MCF 10A (cell line): ENCODE measurements at places on chromosomes 16 and 17. TPM values are rescaled to one million over a fixed set of nuclear protein-coding genes. Genes with fewer than 3 reads are reported as not detected.
A peak's percentile ranks its signal among the peaks of the same experiment; 100 is the strongest.

TBC1D3C gene
- 3.4 TPM in 1 of 2 replicates, not detected in the other for total RNA-seq

DNA sequence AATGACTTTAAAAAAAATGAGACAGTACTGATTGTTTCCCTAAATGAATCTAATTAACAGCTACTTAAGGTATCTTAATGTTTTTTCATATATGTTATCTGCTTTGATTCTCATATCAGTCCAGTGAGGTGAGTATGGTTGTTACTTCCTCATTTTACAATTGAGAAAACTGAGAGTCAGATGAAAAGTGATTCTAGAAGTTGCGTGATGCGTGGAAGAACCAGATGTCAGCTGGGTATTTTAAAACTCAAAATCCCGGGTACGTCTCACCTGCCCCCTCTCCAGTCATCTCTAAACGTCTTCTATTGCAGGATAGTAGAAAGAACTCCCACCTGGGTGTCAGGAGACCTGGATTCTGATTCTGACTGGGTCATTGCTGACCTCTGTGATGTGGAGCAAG lies 89.2 kb downstream of the MAP2K6 start:
- H3K4me1 ChIP-seq = peaks cover 21% of the 10 kb centered on the region
- no peak overlapping the region for H3K27ac ChIP-seq
- H3K36me3 ChIP-seq = no peaks in the 10 kb centered on the region
- no peaks in the 10 kb centered on the region for H3K27me3 ChIP-seq
- no peak overlapping the region for H3K4me3 ChIP-seq

- peaks cover 38% of the 10 kb centered on the region for H3K36me3 ChIP-seq
- no peaks in the 10 kb centered on the region for H3K4me1 ChIP-seq
- H3K4me3 ChIP-seq = no peak overlapping the region
- no peak overlapping the region for H3K27ac ChIP-seq
- DNase-seq = no peak
- H3K27me3 ChIP-seq = no peaks in the 10 kb centered on the region
These were observed 15.4 kb downstream of the DEXI start for GRCh38 chr16:10926867-10927266.

DNA sequence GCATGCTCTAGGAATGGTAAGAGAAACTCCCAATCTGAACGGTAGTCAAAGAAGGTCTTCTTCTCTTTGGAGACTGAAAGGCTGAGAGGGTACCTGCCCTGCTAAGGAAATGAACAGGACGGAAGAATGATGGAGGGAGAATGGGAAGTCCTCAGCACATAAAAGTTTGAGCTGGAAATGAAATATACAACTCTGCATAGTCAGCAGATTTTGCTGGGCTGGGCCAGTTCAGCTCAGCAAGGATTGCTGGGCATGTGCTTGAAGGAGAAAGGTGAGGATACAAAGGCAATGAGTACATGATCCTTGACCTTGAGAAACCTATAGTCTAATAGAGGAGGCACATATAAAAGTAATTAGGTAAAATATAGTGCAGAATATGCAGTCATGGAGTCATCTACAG lies 669.3 kb downstream of the MAF start:
- H3K4me3 ChIP-seq = no peak overlapping the region
- H3K27ac ChIP-seq = no peak overlapping the region
- H3K36me3 ChIP-seq = no peaks in the 10 kb centered on the region
- H3K27me3 ChIP-seq = no peaks in the 10 kb centered on the region
- H3K4me1 ChIP-seq = no peaks in the 10 kb centered on the region
- DNase-seq = no peak

DNA sequence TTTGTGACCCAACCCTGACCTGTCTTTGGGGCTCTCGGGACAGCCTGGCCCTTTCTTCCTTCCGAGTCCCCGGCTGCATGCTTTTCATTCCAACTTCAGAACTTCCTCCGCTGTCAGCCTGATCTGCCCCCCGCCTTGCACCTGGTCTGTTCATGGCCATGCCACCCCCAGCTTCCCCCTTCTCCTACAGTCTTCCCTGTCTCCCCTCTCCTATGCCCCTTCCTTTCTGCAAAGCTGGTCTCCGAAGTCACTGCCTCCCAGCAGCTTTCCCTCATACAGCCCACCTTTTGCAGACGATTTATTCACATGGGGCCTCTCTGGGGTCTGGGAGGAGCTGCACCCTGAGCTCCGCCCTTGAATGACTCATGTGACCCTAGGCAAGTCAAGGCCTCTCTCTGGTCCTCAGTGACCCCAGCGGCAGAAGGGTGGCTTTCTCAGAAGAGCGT lies 47.1 kb upstream of the SDK2 start:
- no peak overlapping the region for H3K27ac ChIP-seq
- H3K27me3 ChIP-seq = peaks cover 69% of the 10 kb centered on the region
- no peak for DNase-seq
- no peaks in the 10 kb centered on the region for H3K4me1 ChIP-seq
- no peaks in the 10 kb centered on the region for H3K36me3 ChIP-seq

- H3K27ac ChIP-seq = no peak overlapping the region
- H3K4me3 ChIP-seq = no peak overlapping the region
- H3K27me3 ChIP-seq = peaks cover 19% of the 10 kb centered on the region
- DNase-seq = no peak
These were observed 7.3 kb upstream of the KDM8 start for GRCh38 chr16:27195941-27196595.

CSH2 gene
- not detected in 2 replicates for total RNA-seq

GRCh38 chr17:9880582-9880999 lies 24.5 kb downstream of the RCVRN start:
- no peak overlapping the region for H3K27ac ChIP-seq
- peak; percentile 80 for DNase-seq
- H3K27me3 ChIP-seq = no peaks in the 10 kb centered on the region
- peaks cover 4% of the 10 kb centered on the region for H3K4me1 ChIP-seq

- no peak overlapping the region for H3K4me3 ChIP-seq
- no peaks in the 10 kb centered on the region for H3K36me3 ChIP-seq
- H3K4me1 ChIP-seq = no peaks in the 10 kb centered on the region
- H3K27me3 ChIP-seq = no peaks in the 10 kb centered on the region
- no peak overlapping the region for H3K27ac ChIP-seq
- DNase-seq = no peak
These were observed 606.4 kb upstream of the CDH8 start for GRCh38 chr16:62642677-62643076.

ZNF75A gene
- 24.3 and 28.2 TPM in 2 replicates for total RNA-seq

TBC1D3I gene
- total RNA-seq = 0.96 and 1.1 TPM in 2 replicates

DNA sequence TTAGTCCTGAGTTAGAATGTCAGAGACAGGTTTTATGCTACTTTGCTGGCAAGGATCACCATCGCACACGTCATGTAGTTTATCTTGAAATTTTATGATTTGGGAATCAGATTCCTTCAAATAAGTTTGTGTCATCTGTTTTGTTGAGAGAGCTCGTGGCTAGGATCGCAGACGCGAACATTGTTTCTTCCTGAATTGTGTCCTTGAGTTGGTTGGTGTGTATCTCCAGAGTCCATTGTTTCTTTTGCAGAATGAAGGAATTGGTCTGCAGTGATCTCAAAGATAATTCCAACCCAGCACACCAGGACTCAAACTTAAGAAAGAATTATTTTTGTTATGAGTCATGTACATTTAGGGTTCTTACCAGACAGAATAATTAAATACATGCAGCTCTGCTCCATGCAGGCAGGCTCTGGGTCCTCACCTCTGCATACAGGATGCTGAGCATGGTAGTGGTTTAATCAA lies 51.6 kb downstream of the PRKCA start:
- no peak overlapping the region for H3K27ac ChIP-seq
- no peaks in the 10 kb centered on the region for H3K27me3 ChIP-seq
- H3K36me3 ChIP-seq = peaks cover 10% of the 10 kb centered on the region
- H3K4me3 ChIP-seq = no peak overlapping the region

SLC38A8 gene
- total RNA-seq = not detected in 2 replicates

GRCh38 chr17:68497885-68498319 lies 14.3 kb upstream of the PRKAR1A start:
- H3K36me3 ChIP-seq = no peaks in the 10 kb centered on the region
- no peaks in the 10 kb centered on the region for H3K4me1 ChIP-seq
- H3K27me3 ChIP-seq = no peaks in the 10 kb centered on the region

IGF2BP1 gene
- total RNA-seq = 0.02 and 0.27 TPM in 2 replicates

CASKIN1 gene
- total RNA-seq = 0.10 and 0.14 TPM in 2 replicates

ADAD2 gene
- total RNA-seq = not detected in 2 replicates

- no peaks in the 10 kb centered on the region for H3K4me1 ChIP-seq
- no peak for DNase-seq
- H3K4me3 ChIP-seq = no peak overlapping the region
- H3K27me3 ChIP-seq = no peaks in the 10 kb centered on the region
These were observed 52.6 kb upstream of the DNAH9 start for GRCh38 chr17:11545696-11546095.

DNA sequence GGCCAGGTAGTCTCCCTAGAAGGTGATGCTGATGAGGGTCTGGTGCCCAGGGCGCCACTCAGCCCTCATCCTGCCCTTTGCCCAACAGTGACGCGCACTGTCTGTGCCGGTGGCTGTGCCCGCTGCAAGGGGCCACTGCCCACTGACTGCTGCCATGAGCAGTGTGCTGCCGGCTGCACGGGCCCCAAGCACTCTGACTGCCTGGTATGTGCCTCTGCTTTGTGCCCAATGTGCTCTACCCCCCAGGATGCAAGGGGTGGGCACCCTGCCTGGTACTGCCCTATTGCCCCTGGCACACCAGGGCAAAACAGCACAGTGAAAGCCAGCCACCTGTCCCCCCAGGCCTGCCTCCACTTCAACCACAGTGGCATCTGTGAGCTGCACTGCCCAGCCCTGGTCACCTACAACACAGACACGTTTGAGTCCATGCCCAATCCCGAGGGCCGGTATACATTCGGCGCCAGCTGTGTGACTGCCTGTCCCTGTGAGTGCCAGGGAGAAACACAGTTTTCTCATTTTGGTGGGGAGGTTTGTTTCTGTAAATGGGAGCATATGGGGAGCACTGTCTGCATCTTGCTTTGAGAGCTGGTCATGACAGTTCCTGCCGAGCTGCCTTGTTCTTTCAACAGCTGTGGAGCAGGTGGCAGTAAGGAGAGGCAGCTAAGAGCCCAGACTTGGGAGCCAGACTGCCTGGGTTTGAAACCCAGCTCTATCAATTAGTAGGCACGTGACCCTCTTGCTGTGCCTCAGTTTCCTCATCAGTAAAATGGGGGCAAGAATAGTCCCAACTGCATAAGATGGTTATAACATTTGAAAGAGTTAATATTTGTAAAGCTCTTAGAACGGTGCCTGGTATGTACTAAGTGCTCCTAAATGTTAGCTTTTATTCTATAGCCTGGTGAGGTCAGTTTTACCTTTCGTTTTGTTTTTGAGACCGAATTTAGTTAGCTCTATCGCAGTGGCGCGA lies 10.4 kb downstream of the ERBB2 start:
- H3K36me3 ChIP-seq = peaks cover 64% of the 10 kb centered on the region
- no peaks in the 10 kb centered on the region for H3K27me3 ChIP-seq
- H3K4me1 ChIP-seq = peaks cover 5% of the 10 kb centered on the region
- H3K27ac ChIP-seq = no peak overlapping the region

LMF1 gene
- total RNA-seq = 9.9 and 11.2 TPM in 2 replicates

DNA sequence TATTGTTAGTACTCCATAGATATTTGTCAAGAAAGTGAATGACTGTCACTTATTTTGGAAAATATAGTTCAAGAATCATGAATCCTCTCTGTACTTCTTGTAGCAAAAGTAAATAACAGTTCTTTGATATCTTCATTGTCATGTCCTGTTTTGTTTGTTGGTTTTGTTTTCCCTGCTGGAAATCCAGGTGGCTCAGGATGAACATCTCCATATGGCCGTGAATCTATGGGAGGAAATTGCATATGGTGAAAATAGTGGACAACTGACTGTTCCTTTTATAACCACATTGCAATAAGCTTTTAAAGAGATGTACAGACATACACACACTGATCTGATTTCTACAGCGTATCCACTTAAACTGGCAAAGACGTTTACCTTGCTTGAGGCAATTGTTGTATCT lies 637.0 kb upstream of the RBFOX1 start:
- no peak for DNase-seq
- H3K27ac ChIP-seq = no peak overlapping the region
- no peaks in the 10 kb centered on the region for H3K36me3 ChIP-seq

GRCh38 chr16:50812876-50813466 lies 71.1 kb downstream of the CYLD start:
- no peaks in the 10 kb centered on the region for H3K27me3 ChIP-seq
- no peak for DNase-seq
- no peaks in the 10 kb centered on the region for H3K36me3 ChIP-seq
- no peak overlapping the region for H3K4me3 ChIP-seq
- no peak overlapping the region for H3K27ac ChIP-seq
- H3K4me1 ChIP-seq = no peaks in the 10 kb centered on the region

GRCh38 chr17:7988750-7989178 lies 13.7 kb upstream of the GUCY2D start:
- no peak overlapping the region for H3K27ac ChIP-seq
- peak overlapping the region; percentile 63 for H3K4me3 ChIP-seq
- peak; percentile 91 for DNase-seq
- H3K4me1 ChIP-seq = peaks cover 13% of the 10 kb centered on the region
- H3K36me3 ChIP-seq = no peaks in the 10 kb centered on the region

SEC14L5 gene
- 0.22 TPM in 1 of 2 replicates, not detected in the other for total RNA-seq

DNA sequence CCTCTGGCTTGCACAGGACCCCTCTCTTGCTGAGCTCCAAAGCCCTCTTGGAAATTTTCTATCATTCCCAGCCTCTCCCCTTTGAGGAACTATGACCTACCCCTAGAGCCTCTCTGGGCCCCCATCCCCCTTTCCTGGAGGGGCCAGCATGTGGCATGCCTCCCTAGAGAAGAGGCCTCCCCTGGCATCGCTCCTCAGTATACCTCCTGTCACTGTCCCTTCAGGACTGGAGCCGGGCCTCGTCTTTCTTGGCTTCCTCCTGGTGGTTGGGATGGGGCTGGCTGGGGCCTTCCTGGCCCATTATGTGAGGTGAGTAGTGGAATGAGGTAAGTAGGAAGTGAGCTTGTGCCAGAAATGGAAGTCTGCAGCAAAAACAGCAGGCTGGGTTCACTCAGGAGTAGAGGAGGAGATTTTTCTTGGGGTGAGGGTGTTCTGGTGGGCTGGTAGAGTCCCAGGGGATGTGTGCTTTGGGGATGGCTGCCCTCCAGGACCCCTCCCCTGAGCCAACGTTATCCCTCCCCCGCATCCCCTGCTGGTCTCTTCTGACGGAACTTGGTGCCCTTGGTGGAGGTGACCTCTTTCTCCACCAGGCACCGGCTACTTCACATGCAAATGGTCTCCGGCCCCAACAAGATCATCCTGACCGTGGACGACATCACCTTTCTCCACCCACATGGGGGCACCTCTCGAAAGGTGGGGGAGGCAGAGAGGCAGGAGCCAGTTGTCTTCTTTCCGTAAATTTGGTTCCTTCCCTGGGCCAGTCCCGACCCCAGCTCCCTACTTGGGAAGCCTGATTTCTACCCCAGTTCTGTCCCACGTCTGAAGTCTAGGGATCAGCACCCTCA lies 4.6 kb downstream of the GUCY2D start:
- H3K36me3 ChIP-seq = peaks cover 1% of the 10 kb centered on the region
- no peak overlapping the region for H3K27ac ChIP-seq
- no peak for DNase-seq
- no peak overlapping the region for H3K4me3 ChIP-seq

DNASE1L2 gene
- 1.5 and 3.8 TPM in 2 replicates for total RNA-seq

DYNLRB2 gene
- total RNA-seq = not detected in 2 replicates

GRCh38 chr16:29991571-29991904 lies 3.9 kb downstream of the HIRIP3 start:
- H3K27me3 ChIP-seq = no peaks in the 10 kb centered on the region
- peaks cover 31% of the 10 kb centered on the region for H3K36me3 ChIP-seq
- H3K4me3 ChIP-seq = no peak overlapping the region
- DNase-seq = no peak

MRPL45 gene
- 37.2 and 48.4 TPM in 2 replicates for total RNA-seq
